ENCODE measurements at places on chromosomes 5 and 9.

DNA sequence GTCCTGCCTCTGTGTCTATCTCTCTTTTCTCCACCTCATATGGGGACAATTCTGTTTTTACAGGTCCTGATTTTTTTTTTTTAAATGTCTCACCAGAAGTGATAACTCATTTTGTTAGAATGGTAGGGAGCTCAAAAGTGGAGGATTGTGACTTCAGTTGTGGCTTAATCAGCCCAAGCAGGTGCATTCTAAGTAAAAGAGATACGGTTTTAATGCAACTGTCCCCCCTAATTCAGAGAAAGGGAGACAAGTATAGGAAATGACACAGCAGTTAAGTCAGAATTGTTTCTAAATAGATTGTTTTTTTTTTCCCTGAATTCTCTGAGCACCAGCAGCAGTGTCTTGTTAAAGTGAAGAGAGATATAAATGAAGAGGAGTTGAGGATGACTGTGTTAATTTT lies 24.5 kb downstream of the MAST4 start:
- no peak for DNase-seq

GRCh38 chr5:8470489-8470888 lies 601.5 kb downstream of the MTRR start:
- no peak for DNase-seq

DNA sequence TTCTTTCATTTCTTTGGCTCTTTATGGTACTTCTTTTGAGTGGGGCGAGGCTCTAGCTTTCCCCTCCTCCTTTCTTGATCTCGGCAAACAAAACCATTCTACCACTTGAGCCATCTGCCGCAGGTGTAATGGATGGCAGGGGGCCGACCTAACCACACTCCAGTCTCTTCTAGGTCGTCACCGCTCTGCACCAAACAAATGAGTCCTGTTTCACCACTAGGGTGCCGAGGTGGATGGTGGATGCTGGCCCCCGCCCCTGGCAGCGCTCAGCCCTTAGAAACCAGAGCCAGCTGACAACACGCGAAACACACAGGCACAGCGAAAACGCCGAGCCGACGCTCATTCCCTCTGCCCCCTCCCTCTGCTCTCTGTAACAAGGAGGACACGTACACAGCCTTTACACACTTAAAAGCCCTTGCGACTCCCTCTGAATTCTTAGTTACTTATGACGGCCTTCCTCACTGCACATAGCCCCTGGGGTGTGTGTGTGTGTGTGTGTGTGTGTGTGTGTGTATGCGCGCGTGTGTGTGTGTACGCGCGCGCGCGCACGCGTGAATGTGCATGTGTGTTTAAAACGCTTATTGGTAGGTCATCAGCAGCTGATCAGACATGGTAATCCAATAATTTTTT lies 199.4 kb downstream of the MEF2C start:
- no peak for DNase-seq

GRCh38 chr5:179841621-179842020 lies 17.0 kb downstream of the MRNIP start:
- DNase-seq = no peak

Measured in activated T-helper 1 cell treated with Interleukin-2 at 50 U/mL for 16 hours (primary cell).